ENCODE measurements at places on chromosomes 16 and 17.
A peak's percentile ranks its signal among the peaks of the same experiment; 100 is the strongest.

DNA sequence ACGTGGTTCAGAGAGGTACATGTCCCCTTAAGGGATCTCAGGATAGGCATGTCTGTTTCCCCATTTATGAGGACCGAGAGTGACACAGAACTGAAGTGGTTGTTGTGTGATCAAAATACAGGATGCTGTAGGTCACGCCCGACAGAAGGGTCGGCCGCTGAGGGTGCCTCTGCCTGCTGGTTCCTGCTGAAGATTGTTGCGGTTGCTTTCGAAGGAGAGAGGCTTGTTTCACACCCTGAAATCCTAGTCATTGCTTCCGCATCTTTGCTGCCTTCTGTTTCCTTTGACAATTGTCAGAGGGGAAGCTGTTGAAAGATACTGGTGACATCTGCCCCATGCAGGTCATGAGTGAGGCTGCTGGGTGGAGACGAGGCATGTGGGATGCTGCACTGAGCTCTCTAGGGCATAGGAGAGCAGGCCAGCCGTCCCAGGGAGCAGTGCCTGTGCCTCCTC, 3.8 kb upstream of the NAT9 start:
- no peak for DNase-seq

GRCh38 chr16:74673876-74674275, 7.2 kb upstream of the RFWD3 start:
- DNase-seq: no peak

DNA sequence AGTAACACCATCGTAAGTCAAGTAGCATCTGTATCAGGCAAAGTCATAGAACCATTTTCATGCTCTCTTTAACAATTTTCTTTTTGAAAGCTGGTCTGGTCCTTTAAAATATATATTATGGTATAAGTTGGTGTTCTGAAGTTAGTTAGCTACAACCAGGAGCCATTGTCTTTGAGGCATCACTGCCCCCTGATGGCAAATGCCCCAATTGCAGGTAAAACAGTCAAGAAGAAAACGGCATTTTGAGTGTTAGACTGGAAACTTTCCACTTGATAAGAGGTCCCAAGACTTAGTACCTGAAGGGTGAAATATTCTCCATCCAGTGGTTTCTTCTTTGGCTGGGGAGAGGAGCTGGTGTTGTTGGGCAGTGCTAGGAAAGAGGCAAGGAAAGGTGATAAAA, 14.1 kb downstream of the TP53 start:
- DNase-seq: no peak

- peak; percentile 68 for DNase-seq
These were observed 480 bp downstream of the TXNL4B start for GRCh38 chr16:72092832-72093447.

DNA sequence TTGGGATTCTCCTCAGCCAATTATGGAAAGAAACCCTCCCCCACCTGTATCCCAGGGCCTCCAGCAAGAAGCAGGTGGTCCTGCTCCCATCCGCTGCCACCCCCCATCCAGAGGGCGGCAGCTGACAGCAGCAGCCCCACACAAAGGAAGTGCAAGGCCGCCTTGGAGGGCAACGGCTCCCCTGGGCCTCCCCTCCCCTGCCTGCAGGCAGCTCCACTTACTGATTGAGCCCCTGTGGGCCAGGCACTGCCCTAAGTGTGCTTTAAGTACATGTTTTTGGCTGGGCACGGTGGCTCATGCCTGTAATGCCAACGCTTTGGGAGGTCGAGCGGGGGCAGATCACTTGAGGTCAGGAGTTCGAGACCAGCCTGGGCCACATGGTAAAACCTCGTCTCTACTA, 257.6 kb downstream of the PARN start:
- DNase-seq: no peak

DNA sequence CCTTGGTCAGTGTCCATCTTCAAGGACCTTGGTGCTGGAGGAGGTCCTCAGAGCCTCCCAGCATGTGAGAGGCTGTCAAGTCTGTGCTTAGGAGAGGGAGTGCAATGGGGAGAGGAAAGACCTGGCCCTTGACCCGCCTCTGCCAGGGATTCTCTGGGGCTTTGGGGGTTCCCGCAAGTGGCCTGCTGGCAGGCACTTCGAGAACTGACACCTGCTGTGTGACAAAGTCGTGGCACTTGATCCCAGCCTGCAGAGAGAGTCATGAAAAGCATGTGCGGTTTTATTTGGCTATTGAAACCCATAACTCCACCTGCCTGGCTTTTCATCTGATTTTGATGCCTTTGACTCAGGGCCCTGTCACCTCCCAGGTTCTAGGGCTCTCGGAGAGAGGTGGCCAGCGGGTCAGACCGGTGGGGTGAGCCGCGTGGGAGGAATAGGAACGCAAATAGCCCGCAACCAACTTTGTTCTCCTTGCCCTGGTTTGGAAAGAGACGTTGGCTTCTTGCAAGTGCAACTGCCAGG, 42.8 kb upstream of the GSE1 start:
- no peak for DNase-seq

- no peak for DNase-seq
These were observed 17.1 kb downstream of the SPG7 start for GRCh38 chr16:89525146-89525913.

DNA sequence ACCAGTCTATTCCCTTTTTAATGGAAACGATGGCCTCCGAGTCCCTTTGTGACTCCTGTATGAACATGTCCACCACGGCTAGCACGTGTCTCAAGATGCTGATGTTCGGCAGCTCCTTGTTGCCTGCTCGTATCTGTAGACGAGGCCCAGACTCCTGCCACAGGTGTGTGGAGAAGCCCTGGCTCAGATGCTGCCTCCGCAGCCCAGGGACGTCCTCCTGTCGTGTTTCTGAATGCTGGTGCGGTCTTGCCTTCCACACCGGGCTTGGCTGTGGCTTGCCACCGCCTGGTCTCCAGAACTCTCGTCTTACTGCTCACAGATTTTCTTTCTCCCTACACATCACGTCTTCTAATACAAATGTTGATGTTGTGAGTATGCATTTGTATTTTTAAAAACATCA, 17.0 kb downstream of the FOXF1 start:
- DNase-seq: no peak

- DNase-seq: no peak
These were observed 11.4 kb downstream of the ARSG start for GRCh38 chr17:68302666-68303065.

DNA sequence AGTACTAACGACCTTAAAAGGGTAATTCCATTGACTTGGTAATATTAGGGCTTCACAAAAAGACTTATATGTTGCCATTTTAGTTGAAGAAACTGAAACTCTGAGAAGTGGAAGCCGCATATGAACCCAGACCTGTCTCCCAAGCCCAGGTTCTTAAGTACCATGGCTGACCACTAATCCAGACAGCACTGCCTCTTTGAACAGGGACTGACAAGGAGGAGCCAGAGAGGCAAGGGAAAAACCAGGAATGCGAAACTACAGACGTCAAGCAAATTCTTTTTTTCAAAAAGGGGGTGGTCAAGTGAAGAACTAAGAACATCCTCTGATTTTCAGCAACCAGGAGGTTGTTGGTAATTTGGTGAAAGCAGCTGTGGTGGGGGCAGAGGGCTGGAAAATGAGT, 15.2 kb downstream of the CYB5D1 start:
- no peak for DNase-seq

- DNase-seq: peak; percentile 58
These were observed 74.0 kb upstream of the CREBBP start for GRCh38 chr16:3954411-3954921.

- no peak for DNase-seq
These were observed 29.4 kb downstream of the RPH3AL start for GRCh38 chr17:323181-323580.

- DNase-seq: peak; percentile 66
These were observed 497.5 kb upstream of the SALL1 start for GRCh38 chr16:51648526-51648925.

- DNase-seq: no peak
These were observed 23.8 kb upstream of the KIFC3 start for GRCh38 chr16:57826052-57826451.

GRCh38 chr17:10046786-10047785, 142.0 kb upstream of the RCVRN start:
- DNase-seq: no peak

- no peak for DNase-seq
These were observed 6.4 kb downstream of the ITGAL start for GRCh38 chr16:30478766-30479478.

GRCh38 chr16:68090130-68090529, 5.0 kb downstream of the NFATC3 start:
- DNase-seq: no peak
